Kidney capillary endothelial cell (primary cell): ENCODE measurements at places on chromosomes 13 and 19.

DNA sequence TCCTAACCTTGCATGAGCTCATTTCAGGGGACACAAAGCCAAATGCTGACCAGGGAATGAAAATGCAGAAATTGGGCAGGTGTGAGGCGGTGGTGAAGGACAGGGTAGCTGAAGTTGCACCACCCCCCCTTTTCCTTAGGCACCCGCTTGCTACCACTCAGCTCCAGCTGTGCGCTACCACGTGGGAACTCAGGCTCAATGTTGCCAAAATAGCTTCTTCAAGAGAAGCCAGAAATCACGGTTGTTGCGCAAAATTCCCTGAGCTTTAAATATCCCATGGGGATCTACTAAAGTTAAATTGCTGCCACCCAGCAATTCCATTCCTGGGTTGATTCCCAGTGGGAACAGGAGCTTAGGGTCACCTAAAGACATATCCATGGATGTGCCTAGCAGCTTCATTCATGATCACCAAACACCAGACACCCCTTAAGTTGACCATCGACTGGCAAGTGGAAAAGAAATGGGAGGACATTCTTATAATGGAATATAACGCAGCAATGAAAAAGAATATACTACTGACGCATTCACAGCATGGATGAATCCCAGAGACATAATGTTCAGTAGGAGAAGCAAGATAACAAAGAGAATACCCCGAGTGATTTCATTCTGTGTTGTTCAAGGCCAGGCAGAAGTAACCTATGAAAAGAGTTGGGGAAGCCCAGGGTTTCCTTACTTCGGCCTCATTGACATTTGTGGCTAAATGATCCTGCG is 12.8 kb upstream of the ADGRL1 start:
- no peak for DNase-seq

GRCh38 chr19:4694211-4694987 is 24.3 kb upstream of the MYDGF start:
- DNase-seq, result peak; percentile 33

GRCh38 chr19:49528211-49528771 is 488 bp downstream of the RCN3 start:
- no peak for DNase-seq

DNA sequence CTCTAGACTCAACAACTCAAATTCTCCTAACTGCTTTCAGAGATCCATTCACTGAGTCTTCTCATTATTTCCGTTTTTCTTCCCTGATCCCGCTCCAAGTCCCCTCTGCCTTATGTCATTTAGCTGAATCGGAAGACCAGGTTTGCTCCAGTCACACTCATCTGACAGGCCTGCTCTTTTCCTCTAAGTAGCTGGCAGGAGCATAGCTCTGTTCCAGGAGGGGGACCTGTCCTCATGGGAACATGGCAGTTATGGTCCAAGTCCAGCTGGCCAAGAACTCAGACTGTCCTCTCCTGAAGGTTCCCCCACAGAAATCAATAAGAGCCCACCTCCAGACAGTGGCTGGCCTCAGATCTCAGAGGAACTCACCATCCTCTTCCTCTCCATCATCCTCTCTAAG is 130.9 kb upstream of the SERP2 start:
- DNase-seq, result no peak

- DNase-seq, result no peak
Measured at GRCh38 chr19:13003081-13003480, 7.8 kb downstream of the NFIX start.
